ENCODE measurements at places on chromosomes 2 and 18. TPM values are rescaled to one million over a fixed set of nuclear protein-coding genes. Genes with fewer than 3 reads are reported as not detected.

DNA sequence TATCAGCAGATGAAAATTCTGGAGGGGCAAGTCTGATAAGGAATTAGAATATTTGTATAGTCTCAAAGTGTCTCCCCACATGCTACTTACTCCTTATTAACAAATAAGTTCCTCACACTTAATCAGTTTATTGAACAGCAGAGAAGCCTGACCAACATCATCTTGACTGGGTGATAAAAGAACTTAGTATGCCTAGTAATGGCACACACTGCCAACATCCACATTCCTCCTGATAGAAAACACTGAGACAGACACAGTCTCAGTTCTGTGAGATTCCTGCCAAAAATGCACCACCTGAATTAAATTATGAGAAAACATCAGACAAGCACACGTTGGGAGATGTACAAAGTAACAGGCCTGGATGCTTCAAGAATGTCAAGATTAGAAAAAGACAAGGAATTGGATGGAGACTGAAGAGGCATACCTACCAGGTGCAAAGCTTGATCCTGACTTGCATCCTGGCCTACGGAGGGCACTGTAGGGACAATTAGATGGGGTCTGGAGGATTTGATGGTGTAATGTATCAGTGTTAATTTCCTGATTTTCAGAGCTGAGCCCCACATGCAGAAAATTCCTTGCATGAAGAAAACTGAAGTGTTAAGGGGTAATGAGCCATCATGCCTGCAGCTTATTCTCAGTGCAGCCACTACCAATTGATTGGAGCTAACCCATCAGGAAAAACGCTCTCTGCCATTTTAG, 200.4 kb upstream of the SH3BP4 start:
- no peak for DNase-seq

DNA sequence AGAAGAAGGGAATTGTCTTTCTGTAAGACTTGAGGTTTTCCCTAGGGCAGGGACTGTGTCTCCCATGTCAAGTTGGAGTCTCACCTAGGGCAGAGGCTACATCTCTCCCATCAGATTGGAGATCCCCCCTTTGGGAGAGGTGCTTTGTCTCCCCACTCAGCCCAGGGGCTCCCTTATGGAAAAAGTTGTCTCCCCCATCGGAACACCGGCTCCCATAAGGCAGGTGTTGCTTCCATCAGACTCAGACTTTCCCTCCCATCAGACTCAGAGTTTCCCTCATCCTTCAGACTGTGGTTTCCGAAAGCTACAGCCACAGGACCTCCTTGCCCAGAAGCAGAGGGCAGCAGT, 5.8 kb downstream of the ANKRD53 start:
- DNase-seq = no peak

DNA sequence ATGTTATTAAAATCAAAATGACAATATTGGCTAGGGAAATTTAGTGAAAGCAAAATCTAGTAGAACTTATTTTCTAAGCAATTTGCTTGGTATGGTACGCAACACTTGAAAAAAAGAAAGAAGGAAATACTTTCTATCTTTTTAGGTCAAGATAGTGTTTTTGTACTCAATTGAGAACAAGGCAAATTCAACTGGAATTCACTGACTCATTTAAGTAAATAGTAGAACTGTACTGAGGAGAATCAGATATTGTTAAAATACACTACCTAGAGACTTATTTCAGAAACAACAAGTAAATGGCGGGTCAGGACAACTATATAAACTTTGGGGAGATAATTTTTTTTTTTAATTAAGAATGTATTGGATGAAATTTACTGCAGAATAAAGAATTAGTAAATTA, 18.9 kb downstream of the ZRANB3 start:
- DNase-seq = no peak

DNA sequence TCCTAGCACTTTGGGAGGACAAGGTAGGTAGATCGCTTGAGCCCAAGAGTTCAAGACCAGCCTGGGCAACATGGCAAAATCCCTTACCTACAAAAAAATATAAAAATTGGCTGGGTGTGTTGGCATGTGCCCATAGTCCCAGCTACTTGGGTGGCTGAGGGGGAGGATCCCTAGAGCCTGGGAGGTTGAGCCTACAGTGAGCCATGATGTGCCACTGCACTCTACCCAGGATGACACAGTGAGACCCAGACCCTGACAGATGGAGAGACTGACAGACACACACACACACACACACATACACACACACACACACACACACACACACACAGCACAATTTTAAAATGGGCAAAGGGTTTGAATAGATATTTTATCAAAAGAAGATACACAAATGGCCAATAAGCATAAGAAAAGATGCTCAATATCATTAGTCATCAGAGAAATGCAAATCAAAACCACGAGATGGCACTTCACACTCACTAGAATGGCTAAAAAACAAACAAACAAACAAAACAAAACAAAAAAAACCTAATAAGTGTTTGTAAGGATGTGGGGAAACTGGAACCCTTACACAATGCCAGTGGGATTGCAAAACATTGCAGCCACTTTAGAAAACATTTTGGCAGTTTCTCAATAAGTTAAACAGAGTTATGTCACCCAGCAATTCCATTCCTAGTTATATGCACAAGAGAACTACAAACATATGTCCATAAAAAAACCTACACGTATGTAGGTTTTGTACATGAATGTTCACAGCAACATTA, 42.3 kb downstream of the BAZ2B start:
- DNase-seq = no peak

GRCh38 chr2:96764253-96764637, 3.5 kb downstream of the CNNM4 start:
- DNase-seq = no peak

DNA sequence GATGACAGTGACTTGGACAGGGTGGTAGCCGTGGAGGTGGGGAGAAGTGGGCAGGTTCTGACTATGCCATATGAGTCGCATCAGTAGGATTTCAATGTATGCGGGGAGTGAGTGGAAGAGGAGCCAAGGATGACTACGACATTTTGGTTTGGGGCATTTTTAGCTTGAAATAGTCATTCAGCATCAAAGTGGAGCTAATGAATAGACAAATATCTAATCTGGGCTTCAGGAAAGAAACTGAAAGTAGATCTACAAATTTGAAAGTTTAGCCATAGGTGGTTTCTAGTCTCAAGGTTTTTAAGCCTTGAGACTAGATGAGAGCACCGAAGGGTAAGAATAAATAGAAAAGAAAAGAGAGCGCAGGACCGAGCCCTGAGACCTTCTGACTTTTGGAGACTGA, 58.3 kb downstream of the FEZ2 start:
- DNase-seq = no peak

CTIF gene
- 48.2 TPM for total RNA-seq

- no peak for DNase-seq
Observed at GRCh38 chr2:30883822-30884221, 76.6 kb upstream of the CAPN13 start.

GALNT5 gene
- total RNA-seq = 1.7 TPM

ANKRD53 gene
- total RNA-seq = not detected

- no peak for DNase-seq
Observed at GRCh38 chr2:24509840-24510239, 18.8 kb downstream of the NCOA1 start.

DNA sequence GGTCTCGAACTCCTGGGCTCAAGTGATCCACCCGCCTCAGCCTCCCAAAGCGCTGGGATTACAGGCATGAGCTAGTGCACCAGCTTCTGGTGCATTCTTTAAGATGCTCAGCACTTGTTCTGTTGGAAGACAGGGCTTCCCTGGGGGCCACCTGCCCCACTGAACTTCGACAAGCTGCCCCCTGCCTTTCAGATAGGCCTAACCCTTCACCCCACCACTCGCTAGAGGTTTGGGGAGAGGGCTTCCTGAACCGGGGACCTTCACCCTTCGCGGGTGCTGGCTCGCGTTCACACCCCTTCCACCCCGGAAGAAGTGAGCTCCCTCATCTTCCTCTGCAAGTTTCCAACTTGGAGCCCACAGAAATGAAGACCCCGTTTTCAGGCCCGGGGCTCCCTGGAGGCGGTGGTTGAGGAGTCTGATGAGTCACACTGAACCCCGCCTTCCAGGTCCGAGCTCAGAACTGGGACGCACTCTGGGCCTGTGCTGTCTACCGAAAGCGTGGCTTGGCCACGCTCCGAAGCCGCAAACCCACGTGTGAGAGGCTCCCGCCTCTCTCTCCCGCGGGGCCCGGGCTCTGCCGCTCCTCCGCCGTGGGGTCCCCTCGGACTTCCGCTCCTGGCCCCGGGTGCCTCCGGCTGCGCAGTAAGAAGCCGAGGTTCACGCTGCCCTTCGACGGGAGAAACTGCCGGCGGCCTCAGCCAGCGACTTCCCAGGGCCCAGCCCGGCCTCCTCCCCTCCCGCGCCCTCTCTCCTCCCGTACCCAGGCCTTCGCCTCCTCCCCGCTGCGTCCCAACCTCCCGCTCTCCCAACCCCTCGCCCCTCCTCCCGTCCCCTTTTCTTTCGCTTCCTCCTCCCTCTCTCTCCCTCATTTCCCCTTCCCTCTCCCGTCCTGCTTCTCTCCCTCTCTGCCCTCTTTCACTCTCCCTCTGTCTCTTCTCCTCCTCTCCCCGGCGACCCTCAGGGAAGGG, 47.5 kb upstream of the SP3 start:
- DNase-seq = no peak

- DNase-seq = no peak
Observed at GRCh38 chr2:239245872-239246721, 154.7 kb downstream of the HDAC4 start.

DNA sequence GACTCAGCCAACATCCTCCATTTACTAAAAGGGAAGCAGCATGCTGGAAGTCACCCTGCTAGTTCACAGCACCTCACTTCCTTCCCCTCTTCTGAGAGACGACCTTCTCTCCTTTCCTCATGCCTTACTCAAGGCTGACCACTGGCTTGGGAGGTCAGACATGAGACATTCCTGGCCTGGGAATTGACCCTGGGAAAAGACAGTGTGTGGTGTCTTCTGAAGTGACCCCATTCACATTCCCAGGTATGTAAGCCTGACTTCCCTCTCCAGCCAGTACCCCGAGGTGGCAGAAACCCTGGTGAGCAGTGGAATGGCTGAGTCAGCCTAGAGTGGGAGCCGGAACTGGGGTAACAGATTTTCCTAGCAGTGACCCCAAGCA, 92.4 kb downstream of the PLB1 start:
- DNase-seq = no peak

EPHA4 gene
- 2.7 TPM for total RNA-seq
